ENCODE measurements at places on chromosomes 6 and 20.
A peak's percentile ranks its signal among the peaks of the same experiment; 100 is the strongest.

GRCh38 chr6:170125456-170126300 lies 165.2 kb downstream of the DLL1 start:
- no peak for DNase-seq

DNA sequence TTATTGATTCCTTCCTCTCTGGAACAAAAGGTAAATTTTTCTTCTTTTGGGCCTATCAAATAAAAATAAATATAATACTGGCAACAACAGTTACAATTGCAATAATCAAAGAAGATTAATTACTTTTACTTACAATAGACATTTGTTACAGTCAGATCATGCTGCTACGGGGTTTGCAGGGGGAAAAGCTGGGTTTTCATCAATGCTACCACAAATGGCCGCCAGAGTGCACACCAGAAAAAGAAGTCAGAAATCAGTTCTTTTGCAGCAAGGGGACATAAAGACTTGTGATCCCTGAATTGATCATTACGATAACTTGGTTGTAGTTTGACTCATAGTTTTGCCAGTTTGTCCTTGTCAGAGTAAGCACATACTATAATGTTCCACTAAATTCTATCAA lies 714.5 kb upstream of the EYS start:
- no peak for DNase-seq

DNA sequence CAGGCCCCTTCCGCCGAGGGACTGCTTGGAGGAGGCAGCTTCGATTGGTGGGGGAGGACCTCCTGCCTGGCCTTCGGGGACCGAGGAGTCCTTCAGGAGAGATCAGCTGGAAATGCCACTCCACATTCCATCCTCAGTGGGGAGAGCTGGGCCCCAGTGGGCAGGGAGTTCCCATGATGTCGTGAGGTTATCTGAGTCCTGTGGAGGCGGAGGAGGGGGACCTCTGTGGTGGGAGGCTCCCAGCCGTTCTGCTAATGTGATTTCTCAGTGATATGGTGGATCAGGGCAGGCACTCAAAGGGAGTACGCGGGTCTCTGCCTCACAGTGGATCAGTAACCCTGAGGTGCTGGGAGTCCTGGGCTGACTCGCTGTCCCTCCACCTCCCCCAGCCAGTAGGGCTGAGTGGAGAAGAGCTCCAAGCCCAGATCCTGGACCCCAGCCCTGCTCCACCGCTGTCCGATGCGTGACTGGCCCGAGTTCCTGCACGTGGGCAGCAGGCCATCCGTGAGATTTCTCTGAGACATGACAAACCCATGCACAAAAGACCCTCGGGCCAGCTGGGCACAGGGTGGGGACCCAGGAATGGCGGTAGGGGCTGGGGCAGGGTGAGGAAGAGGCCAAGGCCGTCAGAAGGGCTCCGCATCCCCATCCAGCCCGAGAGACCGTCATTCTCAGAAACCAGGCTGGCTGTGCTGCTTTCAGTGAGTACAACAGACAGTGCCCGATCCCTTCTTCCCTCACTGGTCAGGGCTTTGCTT lies 195.8 kb downstream of the TAF4 start:
- no peak for DNase-seq

- no peak for DNase-seq
These were observed 10.5 kb upstream of the C20orf144 start for GRCh38 chr20:33651562-33652048.

DNA sequence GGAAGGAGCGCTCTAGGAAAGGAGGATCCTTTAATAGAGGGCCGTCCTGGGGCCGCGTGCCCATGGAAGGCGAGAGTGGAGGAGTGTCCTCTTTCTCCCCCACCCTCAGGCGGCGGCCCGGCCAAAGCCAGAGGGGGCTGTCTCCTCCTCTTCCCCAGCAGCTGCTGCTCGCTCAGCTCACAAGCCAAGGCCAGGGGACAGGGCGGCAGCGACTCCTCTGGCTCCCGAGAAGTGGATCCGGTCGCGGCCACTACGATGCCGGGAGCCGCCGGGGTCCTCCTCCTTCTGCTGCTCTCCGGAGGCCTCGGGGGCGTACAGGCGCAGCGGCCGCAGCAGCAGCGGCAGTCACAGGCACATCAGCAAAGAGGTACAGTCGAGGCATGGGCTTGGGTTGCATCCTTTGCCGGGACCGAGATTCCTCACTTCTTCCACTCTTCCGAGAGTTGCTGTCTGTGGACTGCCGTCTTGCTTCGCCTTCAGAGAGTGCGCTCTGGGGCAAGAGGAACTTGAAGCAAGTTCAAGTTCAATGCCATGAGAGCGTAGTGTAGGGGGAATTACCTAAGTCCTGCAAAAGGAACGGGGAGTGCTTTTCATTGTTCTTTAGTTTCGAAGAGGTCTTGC lies at the start of gene LAMA2:
Gene LAMA2, plus strand, starts transcription at position 148 of the 621 bp plus-strand sequence. Its CDS starts 108 bp downstream, at position 256.
- DNase-seq: no peak

- DNase-seq: no peak
These were observed 67.7 kb downstream of the TMEM244 start for GRCh38 chr6:129793447-129793846.

DNA sequence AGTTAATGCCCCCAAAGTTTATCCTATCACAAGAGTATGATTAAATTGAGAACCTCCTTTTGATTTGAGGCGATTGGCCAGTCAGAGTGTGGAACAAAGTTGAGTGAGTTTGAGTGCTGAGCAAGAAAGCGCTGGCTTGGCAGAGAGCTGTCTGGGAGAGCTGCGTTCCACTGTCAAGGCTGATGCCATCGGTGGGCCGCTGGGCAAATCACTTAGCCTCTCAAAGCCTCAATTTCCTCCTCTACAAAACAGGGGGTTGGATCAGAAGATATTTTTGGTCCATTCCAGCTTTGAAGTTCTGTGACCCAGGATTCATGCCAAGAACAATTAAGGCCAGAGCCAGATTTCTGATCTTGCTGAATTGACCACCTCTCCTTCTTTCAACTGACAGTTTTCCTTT lies 60.2 kb downstream of the TMEM242 start:
- DNase-seq: no peak

- no peak for DNase-seq
These were observed 354.4 kb downstream of the FRK start for GRCh38 chr6:115706324-115706723.

DNA sequence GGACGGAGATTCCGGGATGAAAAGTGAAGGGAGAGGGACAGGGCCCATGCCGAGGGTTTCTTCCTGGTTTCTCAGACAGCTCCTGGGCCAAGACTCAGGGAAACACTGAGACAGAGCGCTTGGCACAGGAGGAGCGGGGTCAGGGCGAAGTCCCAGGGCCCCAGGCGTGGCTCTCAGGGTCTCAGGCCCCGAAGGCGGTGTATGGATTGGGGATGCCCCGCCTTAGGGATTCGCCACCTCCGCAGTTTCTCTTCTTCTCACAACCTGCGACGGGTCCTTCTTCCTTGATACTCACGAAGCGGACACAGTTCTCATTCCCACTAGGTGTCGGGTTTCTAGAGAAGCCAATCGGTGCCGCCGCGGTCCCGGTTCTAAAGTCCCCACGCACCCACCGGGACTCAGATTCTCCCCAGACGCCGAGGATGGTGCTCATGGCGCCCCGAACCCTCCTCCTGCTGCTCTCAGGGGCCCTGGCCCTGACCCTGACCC lies 55.0 kb upstream of the HLA-A start:
- peak; percentile 11 for DNase-seq

- no peak for DNase-seq
These were observed 111.6 kb downstream of the SNX5 start for GRCh38 chr20:17856837-17857605.

GRCh38 chr6:90149280-90149679 lies 147.4 kb downstream of the BACH2 start:
- no peak for DNase-seq

- no peak for DNase-seq
These were observed 96.2 kb upstream of the TOP1 start for GRCh38 chr20:40932436-40932835.

DNA sequence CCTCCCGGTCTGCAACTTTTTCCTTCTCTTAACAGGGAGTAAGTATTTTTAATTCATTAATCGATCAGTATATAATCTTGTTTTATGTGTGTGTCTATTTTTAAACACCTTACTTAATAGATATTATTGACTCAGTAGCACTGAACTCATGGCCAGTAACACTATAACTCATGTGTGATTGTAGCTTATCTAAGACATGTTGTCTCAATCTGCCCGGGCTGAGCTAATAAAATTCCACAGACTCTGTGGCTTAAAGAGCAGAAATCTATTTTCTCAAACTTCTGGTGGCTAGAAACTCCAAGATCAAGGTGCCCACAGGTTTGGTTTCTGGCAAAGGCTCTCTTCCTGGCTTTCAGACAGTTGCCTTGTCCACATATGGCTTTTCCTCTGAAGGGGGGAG lies 68.8 kb upstream of the TNFAIP3 start:
- no peak for DNase-seq

DNA sequence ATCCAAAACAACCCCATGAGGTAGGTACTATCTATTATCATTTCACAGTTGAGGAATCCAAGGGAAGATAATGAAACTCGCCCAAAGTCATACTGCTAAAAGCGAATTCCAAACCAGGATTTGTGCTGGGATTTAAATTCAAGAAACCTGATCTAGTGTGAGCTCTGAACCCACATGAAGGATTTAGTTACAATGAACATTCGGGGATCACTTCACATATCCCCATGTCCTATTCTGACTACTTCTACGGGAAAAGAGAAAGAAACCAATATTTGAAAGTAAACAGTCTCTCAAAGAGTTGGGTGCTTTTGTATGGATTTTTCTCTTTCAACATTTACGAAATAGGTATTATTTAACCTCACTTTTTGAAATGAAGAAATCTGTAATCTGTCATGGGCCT lies 12.9 kb downstream of the RANBP9 start:
- no peak for DNase-seq

DNA sequence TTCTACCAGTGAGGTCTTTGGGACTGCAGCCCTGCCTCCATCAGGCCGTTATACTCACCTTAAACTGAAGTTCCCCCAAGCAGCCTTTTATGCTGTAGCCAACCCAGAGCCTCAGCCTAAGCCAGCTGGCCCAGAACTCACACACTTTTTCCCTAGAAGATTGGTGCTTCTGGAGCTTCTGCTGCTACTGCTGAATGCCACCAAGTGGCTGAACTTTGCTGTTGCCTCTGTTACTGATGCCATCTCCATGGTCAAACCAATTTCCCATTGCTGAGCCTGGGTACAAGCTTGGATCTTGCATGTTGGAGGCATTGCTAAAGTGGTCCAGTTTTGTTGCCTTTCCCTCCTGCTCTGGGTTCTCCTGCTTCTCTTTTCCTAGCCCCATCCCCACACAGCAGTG lies 15.0 kb upstream of the TBX18 start:
- no peak for DNase-seq

DNA sequence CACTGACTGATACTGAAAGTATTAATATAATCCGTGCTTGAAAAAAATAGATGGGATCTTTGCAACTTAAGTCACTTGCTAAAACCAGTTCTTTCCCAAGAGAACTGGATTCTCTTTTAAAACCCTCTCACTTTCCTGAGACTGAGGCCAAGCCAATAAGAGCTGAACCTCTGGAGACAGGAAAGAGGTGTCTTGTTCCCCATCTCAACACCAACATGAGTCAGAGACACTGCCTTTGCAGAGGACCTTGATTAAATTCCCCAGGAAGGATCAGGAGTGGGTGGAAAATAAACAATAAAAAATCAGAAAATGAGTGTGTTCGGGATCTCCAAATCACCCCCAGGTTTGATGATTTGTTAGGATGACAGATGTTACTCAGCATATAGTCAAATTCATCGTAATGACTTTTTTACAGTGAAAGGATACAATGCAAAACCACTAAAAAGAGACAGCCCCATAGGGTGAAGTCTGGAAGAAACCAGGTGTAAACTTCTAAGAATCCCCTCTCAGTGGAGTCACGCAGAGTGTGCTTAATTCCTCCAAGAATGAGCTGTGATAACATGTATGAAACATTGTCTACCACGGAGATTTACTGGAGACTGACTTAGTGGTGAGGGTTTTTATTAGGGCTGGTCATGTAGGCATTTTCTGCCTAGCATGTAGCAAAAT lies 122.8 kb upstream of the BEND3 start:
- no peak for DNase-seq

- DNase-seq: no peak
These were observed 60.6 kb downstream of the GPX5 start for GRCh38 chr6:28586324-28586723.

DNA sequence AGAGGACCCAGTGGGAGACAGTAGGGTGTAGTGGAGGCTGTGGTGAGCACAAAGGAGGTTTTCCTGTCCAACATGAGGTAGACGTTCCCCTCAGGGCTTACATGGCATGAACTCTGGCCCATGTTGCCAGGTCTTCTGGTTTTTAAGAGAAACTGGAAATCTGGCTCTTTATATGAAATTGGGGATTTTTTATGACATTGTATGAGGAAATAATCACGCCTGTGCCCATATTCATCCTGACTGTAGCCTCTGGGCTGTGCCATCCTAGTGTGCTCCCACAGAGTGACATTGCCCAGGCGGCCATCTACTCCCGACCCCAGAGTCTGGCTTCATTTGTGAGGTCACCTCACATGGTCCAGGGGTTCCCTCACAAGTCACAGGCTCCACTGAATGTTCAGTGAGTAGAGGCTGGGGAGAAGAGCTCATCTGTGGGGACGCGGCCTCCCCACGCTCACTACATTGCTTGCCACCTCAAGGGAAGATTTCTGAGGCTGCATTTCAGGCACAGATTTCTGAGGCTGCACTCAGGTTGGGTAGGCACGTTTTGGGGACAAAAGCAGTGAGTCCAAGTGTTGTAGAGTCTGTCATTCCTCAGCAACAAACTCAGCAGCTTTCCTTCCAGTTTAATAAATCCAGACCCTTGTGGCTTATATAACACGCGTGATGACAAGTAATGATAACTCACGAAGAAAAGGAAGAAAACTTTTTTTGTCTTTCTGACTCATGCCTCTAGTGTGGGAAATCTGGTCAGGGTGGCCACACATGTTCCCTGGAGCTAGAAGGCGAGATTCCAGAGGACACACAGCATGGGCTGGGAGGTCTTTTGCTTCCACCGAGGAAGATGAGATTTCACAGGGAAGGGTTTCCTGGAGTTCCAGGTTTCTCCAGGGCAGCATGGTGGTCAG lies 41.7 kb downstream of the SLC24A3 start:
- DNase-seq: no peak

GRCh38 chr20:58360936-58361335 lies 28.1 kb upstream of the VAPB start:
- DNase-seq: no peak

DNA sequence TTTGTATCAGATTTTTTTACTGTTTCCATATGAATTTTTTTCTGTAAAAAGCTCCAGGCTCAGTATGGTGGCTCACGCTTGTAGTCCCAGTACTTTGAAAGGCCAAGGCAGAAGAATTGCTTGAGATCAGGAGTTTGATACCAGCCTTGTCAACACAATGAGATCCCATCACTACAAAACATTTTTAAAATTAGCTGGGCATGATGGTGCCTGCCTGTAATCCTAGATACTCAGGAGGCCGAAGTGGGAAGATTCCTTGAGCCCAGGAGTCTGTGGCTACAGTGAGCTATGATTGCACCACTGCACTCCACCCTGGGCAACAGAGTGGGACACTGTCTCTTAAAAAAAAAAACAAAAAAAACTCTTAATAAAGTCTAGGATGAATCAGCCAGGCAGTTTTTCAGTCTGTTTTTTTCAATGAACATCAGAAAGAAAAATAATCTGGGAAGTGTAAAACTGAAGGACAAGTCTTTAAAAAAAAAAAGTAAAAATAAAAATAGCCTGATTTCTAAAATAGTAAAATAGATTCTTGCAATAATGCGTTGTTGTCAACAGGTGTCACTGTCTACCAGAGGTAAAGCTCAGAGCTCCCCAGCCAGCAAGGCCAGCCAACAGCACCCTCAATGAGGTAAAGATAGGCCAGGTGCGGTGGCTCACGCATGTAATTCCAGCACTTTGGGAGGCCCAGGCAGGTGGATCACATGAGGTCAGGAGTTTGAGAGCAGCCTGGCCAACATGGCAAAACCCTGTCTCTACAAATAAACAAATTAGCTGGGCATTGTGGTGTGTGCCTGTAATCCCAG lies 9.3 kb upstream of the ATG5 start:
- peak; percentile 61 for DNase-seq

GRCh38 chr6:150439373-150439772 lies 70.6 kb downstream of the IYD start:
- DNase-seq: no peak

Data from activated CD4-positive, alpha-beta T cell treated with anti-CD3 and anti-CD28 coated beads, Interleukin-2, Interleukin-4, amounts not matched to agents 100 ng/mL and 50 ng/mL, durations not matched to agents 16 hours and 8 hours (primary cell).